ENCODE measurements at places on chromosomes 13 and 19.
A peak's percentile ranks its signal among the peaks of the same experiment; 100 is the strongest.

- DNase-seq: no peak
Observed at GRCh38 chr13:60158321-60158801, 5.4 kb downstream of the DIAPH3 start.

DNA sequence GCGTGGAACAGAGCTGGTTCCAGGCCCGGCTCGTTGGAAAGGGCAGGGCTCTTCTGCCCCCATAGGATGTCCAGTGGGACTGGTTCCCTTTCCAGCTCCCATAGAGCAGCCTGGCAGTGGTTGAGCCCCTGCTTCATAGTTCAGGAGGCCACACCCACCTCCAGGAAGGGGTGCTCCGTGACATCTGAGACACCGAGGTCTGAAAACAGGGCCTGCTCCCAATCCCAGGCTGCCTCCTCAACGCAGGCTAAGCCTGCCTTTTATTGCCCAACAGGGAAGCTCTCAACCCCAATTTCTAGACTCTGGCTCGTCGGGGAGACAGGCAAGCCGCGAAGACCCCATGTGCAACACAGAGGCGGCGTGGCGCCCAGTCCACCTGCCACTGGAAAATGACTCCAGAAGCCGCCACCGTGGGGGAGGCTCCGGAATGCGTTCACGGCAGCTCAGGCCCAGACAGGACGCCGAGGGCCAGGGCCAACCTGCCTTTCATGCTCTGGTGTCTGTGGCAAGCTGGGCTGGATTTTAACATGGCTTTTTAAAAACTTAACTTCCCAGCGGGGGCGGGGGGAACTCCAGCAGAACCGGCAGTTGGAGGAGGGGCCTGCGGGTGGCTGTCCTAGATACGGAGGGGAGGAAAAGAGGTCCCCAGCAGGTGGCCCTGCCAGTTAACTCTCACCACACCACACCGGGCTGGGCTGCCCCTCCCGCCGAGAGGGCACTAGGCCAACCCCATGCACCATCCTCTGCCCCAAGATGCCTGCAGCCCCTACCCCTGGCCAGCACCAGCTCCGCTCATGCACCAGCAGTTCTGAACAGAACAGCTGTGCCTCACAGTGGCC is 17.9 kb upstream of the TINCR start:
- no peak for DNase-seq

DNA sequence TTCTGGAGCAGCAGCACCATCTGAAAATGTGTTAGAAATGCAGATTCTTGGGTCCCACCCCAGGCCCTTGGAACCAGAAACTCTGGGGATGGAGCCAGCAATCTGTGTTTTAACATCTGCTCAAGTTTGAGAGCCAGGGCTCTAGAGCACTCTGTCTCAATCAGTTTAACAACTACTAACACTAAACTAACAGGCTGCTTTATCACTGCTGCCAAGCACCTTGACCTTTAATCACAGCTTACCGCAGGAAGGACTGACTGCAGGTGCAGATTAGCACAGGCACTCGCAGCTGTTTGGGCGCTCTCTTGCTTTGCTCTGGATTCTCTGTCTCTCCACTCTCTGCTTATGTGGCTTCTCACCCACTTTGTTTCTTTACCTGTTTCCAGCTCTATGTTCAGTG is 163.5 kb downstream of the MTUS2 start:
- DNase-seq: no peak

- no peak for DNase-seq
Observed at GRCh38 chr19:4095488-4095844, 28.5 kb downstream of the MAP2K2 start.

- no peak for DNase-seq
Observed at GRCh38 chr13:44920013-44920412, 69.3 kb downstream of the NUFIP1 start.

DNA sequence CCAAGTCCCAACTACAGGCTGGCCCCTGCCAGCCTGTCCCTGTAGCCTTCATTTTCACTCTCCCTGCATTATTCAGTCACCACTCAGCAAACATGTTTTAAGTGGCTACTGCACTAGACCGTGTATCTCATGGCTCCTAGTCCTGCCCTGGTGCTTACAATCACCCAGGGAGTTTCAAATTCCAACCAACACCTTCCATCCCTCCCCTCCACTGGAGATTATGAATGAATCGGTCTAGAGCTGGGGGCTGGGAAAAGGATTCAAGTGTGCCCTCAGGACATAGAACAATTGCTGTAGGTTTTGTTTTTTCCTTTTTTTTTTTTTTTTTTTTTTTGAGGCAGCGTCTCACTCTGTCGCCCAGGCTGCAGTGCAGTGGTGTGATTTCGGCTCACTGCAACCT is 15.0 kb upstream of the TNFAIP8L1 start:
- DNase-seq: no peak

- no peak for DNase-seq
Observed at GRCh38 chr13:28117689-28118377, 17.5 kb upstream of the FLT3 start.

DNA sequence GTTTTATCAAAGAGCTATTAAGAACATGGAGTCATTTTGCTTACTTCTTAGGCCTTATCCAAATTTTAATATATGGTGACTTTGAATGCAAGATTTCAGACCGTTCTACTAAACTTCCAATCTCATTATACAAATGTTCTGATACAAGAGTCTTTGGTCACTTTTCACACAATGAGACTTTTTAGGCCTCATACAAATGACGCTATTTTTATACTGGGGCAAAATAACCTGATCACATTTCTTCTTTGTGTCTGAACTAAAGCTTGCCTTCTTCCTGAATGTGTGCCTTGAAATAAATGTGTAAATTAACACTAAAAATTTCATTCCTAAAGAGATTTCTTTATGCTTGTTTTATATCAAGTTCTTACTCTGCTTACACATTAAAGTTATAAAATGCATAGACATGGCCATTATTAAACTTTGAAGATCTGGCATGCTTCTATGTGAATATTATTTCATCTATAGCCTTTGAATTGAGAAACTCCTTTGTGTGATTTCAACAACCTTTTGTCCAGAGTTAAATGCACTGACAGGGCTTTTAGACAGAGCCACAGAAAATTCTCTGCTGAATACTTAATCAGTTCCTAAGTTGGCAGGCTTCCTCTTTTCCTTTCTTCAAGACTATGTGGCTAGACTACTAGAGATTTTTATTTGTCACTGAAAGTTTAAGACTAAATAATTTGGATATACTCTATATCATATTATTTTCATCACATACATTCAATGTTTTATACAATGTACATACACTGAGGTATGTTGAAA is 86.1 kb downstream of the EDNRB start:
- no peak for DNase-seq

GRCh38 chr19:14354445-14354844 is 26.8 kb upstream of the ADGRE5 start:
- DNase-seq: no peak

GRCh38 chr19:57746580-57747471 is at the start of gene ZNF776:
Gene ZNF776 (plus strand): TSS chr19:57746815. CDS start chr19:57747059, 244 bp downstream.
- DNase-seq: peak; percentile 72

DNA sequence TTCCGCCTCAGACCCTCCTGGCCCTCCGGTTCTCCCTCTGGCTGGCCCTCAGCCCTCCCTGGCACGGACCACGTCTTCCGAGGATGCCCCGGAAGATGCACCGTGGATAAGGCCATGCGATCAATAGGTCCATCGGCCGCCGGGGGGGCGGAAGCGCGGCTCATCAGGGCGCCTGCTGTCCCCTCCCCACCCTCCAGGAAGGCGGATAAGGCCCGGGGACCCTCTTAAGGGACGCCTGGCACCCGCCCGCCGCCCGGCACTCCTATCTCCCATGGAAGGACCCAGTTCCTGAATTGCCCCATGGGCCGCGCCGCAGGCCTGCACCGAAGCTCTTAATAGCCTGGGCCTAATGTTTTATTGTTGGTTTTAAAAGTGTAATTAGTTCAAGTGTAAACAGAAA is 46.2 kb upstream of the TCF3 start:
- no peak for DNase-seq

DNA sequence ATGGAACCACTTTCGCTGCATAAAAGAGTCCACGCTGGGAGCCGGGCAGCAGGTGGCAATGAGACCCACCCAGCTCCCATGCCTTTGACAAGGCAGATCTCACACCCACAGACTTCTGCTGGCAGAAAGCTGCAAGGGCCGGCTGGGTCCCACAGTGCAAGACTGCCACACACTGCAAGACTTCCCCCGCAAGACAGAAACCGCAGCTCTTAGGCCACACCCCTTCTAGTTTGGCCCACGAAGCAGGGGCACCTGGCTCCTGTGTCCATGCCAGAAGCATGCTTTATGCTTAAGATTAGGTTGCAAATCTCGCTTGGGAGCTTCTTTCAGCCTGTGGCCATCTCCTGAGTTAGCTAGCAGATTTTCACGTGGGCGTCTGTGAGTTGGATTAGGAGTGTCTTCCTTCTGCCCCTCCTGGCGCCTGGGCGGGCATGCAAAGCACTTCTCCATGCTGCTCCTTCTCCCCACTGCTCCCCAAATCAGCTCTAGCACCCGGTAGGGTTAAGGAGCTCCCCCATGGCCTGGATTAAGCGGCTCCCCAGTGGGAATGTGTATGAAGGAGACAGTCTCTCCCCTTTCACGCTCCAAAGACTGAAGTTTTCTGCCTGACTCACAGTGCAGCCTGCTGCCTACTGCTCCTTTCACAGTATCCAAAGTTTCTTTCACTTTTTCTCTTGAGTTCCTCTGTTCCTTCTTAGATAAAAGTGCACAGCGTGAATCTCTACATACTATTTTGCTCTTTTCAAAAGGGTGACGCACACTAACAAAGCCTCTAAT is 17.7 kb downstream of the GPC6 start:
- DNase-seq: no peak

- DNase-seq: no peak
Observed at GRCh38 chr13:40667622-40667978, 1.2 kb upstream of the FOXO1 start.

GRCh38 chr13:100611678-100612492 is 23.3 kb upstream of the GGACT start:
- no peak for DNase-seq

DNA sequence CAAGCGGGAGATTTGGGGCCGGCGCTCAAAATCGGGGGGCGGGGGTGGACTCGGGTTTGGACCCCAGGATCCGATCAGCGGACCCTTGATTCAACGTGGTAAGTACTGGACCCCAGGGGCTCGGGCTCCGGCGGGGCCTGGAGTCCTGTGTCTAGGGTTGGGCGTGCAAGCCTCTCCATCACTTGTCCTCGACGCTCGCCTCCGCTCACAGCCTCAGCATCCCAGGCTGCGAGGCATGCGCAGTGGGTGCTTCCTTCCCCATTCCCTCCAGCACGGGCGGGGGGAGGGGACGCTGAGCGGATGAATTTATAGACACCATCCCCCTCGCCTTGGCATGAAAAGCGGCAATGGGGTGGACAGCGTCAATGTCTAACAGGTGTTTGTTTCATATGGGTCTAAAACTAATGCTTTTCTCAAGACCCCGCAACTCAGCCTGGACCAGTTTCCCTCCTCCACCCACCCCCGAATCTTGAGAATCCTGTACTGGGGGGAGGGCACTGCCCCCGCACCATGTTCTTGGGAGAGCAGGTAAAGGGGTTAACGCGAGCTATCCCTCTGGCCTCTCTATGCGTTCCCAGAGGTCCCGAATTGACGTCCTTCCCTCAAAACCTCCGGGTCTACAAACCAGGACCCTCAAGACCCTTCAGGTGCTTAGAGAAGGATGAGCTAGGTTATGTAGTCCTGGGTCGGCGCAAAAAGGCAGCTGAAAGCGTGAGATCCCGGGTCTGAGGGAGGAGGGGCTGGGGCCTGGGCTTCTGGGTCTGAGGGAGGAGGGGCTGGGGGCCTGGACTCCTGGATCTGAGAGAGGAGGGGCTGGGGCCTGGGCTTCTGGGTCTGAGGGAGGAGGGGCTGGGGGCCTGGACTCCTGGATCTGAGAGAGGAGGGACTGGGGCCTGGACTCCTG is 579 bp downstream of the CPT1C start:
- no peak for DNase-seq

GRCh38 chr13:78759704-78760103 is 100.7 kb upstream of the OBI1 start:
- DNase-seq: no peak

- no peak for DNase-seq
Observed at GRCh38 chr13:57030671-57031070, 110.0 kb upstream of the PRR20A start.

- no peak for DNase-seq
Observed at GRCh38 chr13:37241786-37242185, 136.3 kb upstream of the CSNK1A1L start.

- DNase-seq: no peak
Observed at GRCh38 chr13:22082437-22083100, 411.7 kb downstream of the FGF9 start.

DNA sequence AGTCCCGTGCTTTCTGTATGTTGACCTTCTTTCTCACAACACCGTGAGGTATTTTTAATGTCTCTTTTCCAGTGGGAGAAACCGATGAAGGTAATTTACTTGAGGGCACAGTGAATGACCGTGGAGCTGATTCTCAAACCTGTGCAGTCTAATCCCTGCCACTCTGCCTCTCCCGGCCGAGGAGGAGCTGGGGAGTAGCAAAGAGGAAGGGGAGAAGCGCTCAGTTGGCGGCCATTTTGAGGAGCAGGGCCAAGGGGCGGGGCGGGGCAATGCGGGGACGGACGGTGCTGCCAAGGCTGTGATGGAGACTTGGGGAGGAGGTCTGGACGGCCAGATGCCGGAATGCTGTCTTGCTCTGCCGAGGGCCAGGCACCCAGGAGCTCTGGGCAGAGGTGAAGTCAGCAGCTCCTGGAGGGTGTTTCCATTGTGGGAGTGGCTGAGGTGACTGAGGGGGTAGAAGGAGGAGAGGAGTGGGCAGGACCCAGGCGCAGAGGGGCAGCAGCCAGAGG is 12.4 kb upstream of the RANBP3 start:
- no peak for DNase-seq

DNA sequence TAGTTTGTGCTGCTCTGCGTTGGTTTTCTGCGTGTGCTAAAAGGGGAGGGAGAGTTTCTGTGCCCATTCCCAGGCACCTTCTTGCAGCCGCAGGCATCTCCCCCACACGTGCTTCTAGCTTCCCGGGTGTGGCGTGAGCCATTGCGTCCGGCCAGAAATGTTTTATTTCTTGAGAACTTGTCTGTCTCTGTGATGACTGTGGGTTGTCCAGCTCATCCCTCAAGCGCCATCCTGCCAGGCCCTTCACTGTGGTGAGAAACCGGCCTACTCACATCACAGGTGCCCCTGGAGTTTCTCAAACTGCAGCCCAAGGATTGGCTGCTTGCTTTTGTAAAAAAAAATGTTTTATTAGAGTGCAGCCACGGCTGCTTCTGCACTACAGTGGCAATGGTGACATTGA is 24.2 kb downstream of the EPN1 start:
- no peak for DNase-seq

DNA sequence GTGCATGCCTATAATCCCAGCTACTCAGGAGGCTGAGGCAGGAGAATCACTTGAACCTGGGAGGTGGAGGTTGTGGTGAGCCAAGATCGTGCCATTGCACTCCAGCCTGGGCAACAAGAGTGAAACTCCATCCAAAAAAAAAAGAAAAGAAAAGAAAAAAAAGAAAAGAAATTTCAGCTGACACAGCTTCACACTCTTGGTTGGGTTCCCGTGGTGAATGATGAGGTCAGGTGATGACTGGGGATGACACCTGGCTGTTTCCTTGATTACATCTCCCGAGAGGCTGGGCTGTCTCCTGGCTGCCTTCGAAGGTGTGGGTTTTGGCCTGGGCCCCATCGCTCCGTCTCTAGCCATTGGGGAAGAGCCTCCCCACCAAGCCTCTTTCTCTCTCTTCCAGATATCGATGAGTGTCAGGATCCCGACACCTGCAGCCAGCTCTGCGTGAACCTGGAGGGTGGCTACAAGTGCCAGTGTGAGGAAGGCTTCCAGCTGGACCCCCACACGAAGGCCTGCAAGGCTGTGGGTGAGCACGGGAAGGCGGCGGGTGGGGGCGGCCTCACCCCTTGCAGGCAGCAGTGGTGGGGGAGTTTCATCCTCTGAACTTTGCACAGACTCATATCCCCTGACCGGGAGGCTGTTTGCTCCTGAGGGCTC is 22.0 kb downstream of the LDLR start:
- DNase-seq: no peak

- DNase-seq: no peak
Observed at GRCh38 chr19:3514930-3515329, 8.8 kb downstream of the FZR1 start.
